Activated T-helper 2 cell treated with anti-CD3 and anti-CD28 coated beads, Interferon-gamma antibody, Interleukin-2, Interleukin-4, amounts not matched to agents 10 μg/mL and 5 μg/mL and 100 μg/mL, durations not matched to agents 14 hours and 24 hours and 36 hours (primary cell): ENCODE measurements at places on chromosomes 3 and 15. TPM values are rescaled to one million over a fixed set of nuclear protein-coding genes. Genes with fewer than 3 reads are reported as not detected.

The REC114 gene
- total RNA-seq, result not detected in 2 replicates

The GADL1 gene
- not detected in 2 replicates for total RNA-seq

The SPSB4 gene
- total RNA-seq, result not detected in 2 replicates

The C2CD4A gene
- total RNA-seq, result not detected in 2 replicates

The GPR176 gene
- total RNA-seq, result 0.34 and 0.53 TPM in 2 replicates

The PTX3 gene
- total RNA-seq, result not detected in 2 replicates

- DNase-seq, result peak; percentile 73
- peak overlapping the region; percentile 84 for H3K4me3 ChIP-seq
- peaks cover 4% of the 10 kb centered on the region for H3K36me3 ChIP-seq
These were observed 582 bp upstream of the SLCO3A1 start for GRCh38 chr15:91852741-91853510.

DNA sequence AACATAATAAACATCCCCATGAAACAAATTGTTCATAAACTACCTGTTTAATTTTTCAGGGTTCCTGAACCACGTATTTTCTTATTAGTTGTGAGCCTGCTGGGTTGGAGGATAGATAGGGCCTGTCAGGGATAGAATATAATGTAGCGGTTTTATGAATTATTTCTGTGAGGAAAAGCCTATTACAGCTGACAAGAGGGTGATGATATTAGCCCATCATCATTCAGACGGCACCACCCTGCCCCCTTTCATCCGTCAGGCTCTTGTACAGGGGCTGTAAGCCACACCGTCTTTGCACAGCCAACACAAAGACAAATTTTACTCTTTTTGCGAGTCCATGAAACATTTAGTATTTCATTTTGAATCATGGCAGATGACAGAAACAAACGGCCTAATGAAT, 335.3 kb upstream of the TMCO5A start:
- no peaks in the 10 kb centered on the region for H3K27me3 ChIP-seq
- no peaks in the 10 kb centered on the region for H3K4me1 ChIP-seq
- H3K27ac ChIP-seq, result no peak overlapping the region
- no peak overlapping the region for H3K4me3 ChIP-seq
- no peak for DNase-seq
- H3K36me3 ChIP-seq, result no peaks in the 10 kb centered on the region

DNA sequence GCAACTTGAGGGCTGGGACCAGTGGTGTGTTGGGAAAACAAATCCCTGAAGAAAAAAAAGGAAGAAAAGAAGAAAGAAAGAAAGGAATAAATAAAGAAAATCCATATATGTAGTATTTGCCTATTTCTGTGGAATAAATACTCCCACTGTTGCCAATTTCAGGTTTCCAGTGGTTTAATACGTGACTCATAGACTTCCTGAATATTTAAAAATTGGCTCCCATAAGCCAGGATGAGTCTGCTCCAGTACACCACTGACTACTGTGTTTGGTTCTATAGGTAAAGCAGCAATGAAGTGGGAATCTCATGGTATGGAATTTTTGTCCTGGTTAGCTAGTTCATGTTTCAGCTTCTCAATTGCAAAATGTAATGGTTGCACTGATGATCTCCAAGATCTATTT, 31.6 kb downstream of the PYDC2 start:
- H3K4me1 ChIP-seq, result no peaks in the 10 kb centered on the region
- no peaks in the 10 kb centered on the region for H3K27me3 ChIP-seq
- no peaks in the 10 kb centered on the region for H3K36me3 ChIP-seq
- no peak overlapping the region for H3K27ac ChIP-seq
- no peak overlapping the region for H3K4me3 ChIP-seq

- H3K36me3 ChIP-seq, result no peaks in the 10 kb centered on the region
- H3K27ac ChIP-seq, result no peak overlapping the region
- H3K4me3 ChIP-seq, result no peak overlapping the region
- no peaks in the 10 kb centered on the region for H3K4me1 ChIP-seq
- no peak for DNase-seq
These were observed 398.9 kb downstream of the LSAMP start for GRCh38 chr3:116046350-116046749.

DNA sequence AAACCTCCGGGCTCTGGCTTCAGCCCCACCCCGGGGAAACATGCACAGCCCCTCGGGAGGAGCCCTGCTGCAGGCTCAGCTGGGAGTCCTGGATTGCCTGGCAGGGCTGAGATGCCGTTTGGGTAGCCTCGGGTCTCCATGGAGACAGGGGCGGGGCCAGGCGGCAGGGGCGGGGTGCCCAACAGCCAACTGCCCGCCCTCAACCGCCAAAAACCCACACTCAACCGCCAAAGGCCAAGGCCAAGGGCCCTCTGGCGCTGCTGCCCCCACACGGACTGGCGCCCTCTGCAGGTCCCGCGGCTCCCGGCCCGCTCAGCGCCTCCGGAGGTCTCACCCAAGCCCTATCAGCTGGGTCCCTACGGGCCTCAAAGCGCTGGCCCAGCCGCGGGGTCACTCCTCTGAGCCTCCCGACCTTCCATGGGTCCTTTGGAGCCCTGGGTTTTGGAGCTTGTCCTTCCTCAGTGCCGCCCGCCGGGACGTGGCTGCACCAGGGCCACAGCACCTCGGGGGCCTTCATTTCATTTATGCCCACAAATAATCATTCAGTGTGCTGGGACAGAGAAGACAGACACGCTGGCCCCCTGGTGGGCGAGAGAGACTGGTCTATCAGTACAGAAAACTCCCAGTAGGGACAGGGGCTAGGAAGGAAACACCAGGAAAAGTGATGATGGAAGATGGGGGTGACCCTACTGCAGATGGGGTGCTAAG, 33.5 kb upstream of the ACAD9 start:
- no peaks in the 10 kb centered on the region for H3K27me3 ChIP-seq
- H3K36me3 ChIP-seq, result no peaks in the 10 kb centered on the region
- H3K4me1 ChIP-seq, result peaks cover 18% of the 10 kb centered on the region
- peak; percentile 78 for DNase-seq
- peak overlapping the region; percentile 91 for H3K27ac ChIP-seq

- peak overlapping the region; percentile 20 for H3K4me3 ChIP-seq
- peak overlapping the region; percentile 23 for H3K27ac ChIP-seq
- peaks cover 97% of the 10 kb centered on the region for H3K36me3 ChIP-seq
- H3K27me3 ChIP-seq, result no peaks in the 10 kb centered on the region
- DNase-seq, result no peak
These were observed 66.6 kb downstream of the TGFBR2 start for GRCh38 chr3:30672959-30673358.

- no peak overlapping the region for H3K4me3 ChIP-seq
- H3K27ac ChIP-seq, result no peak overlapping the region
- no peak for DNase-seq
- no peaks in the 10 kb centered on the region for H3K36me3 ChIP-seq
- H3K27me3 ChIP-seq, result peaks cover 5% of the 10 kb centered on the region
These were observed 64.5 kb upstream of the ZNF280D start for GRCh38 chr15:56797720-56798275.

- peaks cover 19% of the 10 kb centered on the region for H3K4me1 ChIP-seq
- no peak for DNase-seq
- H3K27me3 ChIP-seq, result peaks cover 44% of the 10 kb centered on the region
- no peaks in the 10 kb centered on the region for H3K36me3 ChIP-seq
- H3K4me3 ChIP-seq, result no peak overlapping the region
These were observed 4.6 kb upstream of the TRIM71 start for GRCh38 chr3:32813180-32813579.

DNA sequence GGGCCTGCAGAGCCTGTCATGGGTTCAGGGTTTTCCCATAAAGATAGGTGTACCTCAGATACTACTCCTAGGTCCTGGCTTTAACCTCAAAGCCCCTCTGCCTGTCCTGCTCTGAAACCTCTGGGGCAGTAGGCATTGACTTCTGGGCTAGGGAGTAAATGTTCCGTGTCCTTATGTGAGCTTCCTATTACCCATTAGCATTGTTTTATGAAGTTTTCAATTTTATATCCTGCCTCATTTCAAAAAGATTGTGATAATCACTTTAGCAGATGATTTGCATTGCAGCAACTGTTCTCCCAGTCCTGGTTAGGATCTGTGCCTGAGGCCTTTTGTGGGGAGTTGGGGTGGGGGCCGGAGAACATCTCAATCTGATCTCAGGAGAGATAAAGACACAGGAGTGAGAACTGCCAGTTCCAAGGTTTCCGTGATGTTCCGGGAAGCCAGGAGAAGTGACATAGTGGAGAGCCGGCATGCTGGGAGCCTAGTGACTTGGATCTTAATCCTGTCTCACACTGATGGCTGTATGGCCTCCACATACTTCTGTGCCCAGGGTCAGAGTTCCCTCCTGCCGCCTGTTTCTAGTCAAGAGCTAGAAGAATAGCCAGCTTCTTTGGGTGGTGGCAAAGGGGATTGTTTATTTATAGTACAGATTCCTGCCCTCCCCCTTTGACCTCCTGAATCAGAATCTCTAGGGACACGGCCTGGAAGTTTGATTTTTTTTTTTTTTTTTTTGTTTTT, 10.6 kb downstream of the TPM1 start:
- no peak overlapping the region for H3K4me3 ChIP-seq
- peaks cover 17% of the 10 kb centered on the region for H3K27me3 ChIP-seq
- H3K27ac ChIP-seq, result no peak overlapping the region
- H3K4me1 ChIP-seq, result peaks cover 11% of the 10 kb centered on the region

DNA sequence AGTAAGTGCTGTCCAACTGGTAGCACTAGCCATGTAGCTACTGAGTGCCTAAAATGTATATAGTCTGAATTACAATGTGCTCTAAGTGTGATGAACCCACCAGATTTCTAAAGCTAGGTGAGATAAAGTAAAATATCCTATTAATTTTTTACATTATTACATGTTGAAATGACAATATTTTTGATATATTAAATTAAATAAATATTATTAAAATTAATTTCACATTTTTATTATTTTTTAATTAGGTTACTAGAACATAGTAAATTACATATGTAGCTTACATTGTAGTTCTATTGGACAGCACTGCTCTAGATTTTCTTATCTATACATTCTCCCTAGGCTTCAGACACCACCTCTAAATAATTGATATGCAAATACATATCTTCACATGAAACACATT, 9.2 kb upstream of the OR5K1 start:
- no peak overlapping the region for H3K27ac ChIP-seq
- H3K36me3 ChIP-seq, result no peaks in the 10 kb centered on the region
- no peak for DNase-seq

DNA sequence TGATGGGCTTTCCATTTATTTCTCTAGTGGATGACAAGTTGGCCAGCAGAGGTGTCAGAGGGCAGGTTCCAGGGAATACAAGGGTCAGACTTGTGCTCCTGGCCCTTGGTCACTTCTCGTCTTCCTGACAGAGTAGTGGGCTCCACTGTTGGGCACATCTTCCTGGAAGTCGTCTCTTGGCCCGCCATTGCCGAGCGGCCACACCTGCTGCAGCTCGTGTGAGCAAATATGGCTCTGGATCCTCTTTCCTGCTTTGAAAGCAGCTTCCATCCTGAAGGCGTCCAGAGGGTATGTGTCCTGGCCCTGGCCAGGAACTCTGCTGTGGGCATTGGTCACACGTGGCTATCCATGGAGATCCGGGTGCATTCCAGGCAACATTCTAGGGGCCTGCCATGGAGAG, 100.2 kb downstream of the SNRPN start:
- DNase-seq, result no peak
- no peak overlapping the region for H3K27ac ChIP-seq
- no peaks in the 10 kb centered on the region for H3K4me1 ChIP-seq
- peaks cover 88% of the 10 kb centered on the region for H3K36me3 ChIP-seq
- no peaks in the 10 kb centered on the region for H3K27me3 ChIP-seq

DNA sequence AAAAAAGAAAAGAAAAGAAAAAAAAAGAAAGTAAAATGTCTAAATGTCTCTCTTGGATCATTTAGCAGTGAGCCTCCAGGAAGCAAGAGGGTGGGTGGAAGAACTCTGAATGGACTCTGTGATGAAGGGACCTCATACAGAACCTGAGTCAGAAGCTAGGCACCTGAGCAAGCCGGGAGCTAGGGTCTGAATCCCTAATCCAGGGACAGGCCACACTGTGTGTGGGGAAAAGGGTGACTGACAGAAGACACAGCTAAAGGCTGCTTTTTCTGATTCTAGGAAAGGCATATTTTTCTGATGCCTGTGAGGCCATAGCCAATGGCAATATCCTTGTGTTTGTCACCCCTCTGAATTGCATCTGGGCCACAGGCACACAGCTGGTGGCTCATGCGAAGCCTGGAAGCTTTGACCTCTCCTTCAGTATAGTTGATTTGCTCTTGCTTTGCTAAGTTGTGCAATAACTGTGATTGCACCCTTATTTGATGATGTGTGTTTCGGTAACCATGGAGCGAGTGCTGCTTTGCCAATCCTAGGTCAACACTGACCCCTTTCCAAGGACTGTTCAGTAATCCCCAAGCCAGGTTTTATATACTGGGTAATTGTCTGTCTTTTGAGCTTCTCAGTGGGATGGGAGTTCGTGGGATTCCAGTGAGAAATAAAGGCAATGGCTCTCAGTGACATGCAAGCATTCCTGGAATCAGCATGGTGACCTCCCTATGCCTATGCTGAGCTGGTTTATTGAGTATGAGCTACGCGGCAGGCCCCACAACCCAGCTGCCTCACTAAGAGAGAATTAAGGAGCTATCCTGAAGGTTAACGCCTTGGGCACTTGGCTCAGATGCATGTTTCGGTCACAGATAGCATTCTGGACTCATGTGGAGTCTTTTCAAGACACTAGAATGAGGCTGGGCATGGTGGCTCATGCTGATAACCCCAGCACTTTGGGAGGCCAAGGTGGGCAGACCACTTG, 49.0 kb upstream of the OSBPL11 start:
- no peak for DNase-seq
- no peaks in the 10 kb centered on the region for H3K4me1 ChIP-seq
- H3K4me3 ChIP-seq, result no peak overlapping the region
- H3K36me3 ChIP-seq, result no peaks in the 10 kb centered on the region
